ENCODE measurements at places on chromosomes 1 and 21.

- DNase-seq: no peak
Observed at GRCh38 chr21:45175326-45176095, 101.1 kb downstream of the ADARB1 start.

GRCh38 chr1:53525595-53525994, 66.4 kb downstream of the DMRTB1 start:
- no peak for DNase-seq

DNA sequence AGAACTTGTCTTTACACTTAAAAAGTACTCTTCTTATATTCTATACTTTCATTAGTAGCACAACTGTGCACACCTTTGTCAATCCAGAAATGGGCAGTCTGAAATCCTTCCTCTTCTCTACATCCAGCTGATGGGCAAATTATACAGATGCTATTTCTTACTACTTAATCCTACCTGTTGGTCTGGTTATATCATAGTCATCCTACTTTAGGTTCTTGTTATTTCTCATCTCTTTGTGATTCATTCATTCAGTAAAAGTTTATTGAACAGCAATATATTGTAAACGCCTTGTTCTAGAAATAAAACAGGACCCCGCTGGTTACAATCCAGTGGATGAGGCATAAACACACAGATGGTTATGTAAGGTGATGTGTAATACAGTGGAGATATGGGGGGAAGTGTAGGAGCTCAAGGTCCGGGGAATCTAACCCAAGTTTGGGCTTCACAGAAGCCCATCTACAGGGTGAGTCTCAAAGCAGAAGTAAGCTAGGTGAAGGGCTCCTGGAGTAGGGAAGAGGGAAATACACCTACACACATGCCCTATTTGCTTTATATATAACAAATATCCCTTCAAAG, 11.8 kb upstream of the FUBP1 start:
- DNase-seq: no peak

DNA sequence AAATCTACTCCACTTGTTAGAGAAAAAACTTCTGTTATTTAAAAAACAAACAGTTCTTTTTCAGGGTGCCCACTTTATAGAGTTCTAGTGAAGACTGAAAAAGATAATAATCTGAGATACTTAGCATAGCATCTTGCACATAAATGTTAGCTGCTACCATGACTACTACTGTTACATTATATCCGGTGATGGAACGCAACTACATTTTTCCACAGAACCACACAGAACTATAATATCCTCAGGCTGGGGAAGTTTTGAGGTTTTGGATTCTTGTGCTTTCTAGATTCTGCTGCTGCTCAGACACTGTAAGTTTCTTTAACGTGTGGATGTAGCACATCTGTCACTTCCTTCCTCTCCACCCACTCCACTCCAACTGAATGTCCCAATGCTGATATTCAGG, 110.3 kb downstream of the PTPN14 start:
- no peak for DNase-seq

DNA sequence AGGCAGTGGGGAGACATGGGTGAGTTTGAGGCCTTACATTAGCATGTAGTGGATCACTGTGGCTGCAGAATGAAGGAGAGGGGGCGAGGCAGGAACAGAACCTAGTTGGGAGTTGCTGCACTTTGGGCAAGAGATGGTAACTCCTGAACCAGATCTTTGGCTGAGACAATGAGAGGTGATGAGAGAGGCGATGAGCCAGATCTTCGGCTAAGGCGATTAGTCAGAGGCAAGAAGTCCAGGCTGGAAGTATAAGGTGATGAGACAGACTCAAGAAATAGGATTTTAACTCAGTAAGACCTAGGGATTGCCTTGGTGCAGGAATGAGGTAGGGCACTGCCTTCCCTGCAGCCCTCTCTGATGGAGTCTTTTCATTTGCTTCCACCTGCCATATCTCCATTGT, 9.1 kb upstream of the ARTN start:
- DNase-seq: no peak

- DNase-seq: no peak
Observed at GRCh38 chr1:100100202-100100601, 32.5 kb downstream of the SASS6 start.

- DNase-seq: no peak
Observed at GRCh38 chr1:105437847-105438246, 1618.6 kb upstream of the PRMT6 start.

GRCh38 chr1:171641076-171641864, 11.2 kb downstream of the MYOC start:
- no peak for DNase-seq
